ENCODE measurements at places on chromosomes 6 and 20.

DNA sequence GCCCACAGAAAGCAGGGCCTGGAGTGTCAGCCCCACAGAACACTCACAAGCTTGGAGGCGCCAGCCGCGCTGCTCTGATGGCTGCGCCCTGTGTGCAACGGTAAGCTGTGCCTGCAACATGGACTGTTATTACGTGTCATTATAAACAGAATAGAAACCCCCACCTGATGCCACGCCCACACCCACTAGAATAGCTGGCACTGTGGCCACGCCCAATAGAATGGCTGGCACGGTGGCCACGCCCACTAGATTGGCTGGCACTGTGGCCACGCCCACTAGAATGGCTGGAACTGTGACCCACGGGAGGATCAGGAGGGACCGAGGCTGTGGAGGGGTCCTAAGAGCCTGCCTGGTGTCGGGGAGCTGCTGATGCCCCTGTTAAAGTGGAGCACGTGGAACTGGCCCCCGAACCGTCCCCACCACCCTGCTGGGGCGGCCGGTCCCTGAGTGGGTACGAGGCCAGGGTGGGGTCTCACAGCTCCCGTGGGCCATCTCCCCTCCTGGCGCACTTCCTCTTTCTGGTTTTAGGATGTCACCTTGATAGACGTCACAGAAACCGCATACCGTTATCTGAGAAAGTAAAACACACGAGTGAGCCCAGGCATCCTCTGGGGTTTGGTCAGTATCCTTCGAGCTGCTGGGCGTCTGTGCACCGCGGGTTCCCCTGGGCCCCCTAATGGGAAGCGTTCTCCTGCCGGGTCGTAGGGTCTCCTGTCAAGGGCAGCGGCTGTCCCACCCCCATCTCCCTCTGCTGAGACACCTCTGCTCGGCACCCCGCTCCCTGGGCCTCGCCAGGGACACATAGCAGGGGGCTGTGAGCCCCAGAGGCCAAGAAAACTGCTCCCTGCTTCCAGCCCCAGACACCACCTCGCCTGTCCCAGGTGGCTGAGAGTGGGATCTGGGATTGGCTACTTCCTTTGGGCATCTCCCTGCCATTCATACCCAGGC is 25.4 kb downstream of the SLC17A9 start:
- no peak for DNase-seq

GRCh38 chr6:132763269-132763668 is 5.6 kb upstream of the VNN2 start:
- DNase-seq = no peak

GRCh38 chr6:40817369-40817768 is 221.7 kb downstream of the UNC5CL start:
- DNase-seq = no peak

- DNase-seq = peak; percentile 46
Measured at GRCh38 chr6:150016324-150017185, 8.8 kb downstream of the RAET1L start.

DNA sequence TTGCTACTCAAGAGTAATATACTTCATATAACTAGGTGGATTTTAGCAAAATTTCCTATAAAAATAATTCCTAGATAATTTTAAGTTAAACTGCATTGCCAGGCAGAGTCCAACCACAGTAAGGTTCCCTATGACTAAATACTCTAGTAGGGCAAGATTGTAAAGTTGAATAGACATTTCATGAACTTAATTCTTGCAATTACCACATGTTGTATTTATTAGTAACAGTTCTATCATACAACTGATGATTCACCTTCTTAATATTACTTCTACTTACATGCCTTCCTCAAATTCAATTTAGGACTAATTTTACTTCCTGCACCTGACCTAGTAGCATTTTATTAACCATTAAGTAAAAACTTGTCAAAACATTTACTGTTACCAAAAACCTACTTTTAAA is 266.7 kb upstream of the THEMIS start:
- no peak for DNase-seq

Data from hypothalamus (tissue), 51 donors.